ENCODE measurements at places on chromosomes 1 and 21.

- peak; percentile 13 for DNase-seq
Measured at GRCh38 chr21:31731056-31731856, 662 bp downstream of the SCAF4 start.

- no peak for DNase-seq
Measured at GRCh38 chr1:18734461-18735223, 104.0 kb downstream of the PAX7 start.

DNA sequence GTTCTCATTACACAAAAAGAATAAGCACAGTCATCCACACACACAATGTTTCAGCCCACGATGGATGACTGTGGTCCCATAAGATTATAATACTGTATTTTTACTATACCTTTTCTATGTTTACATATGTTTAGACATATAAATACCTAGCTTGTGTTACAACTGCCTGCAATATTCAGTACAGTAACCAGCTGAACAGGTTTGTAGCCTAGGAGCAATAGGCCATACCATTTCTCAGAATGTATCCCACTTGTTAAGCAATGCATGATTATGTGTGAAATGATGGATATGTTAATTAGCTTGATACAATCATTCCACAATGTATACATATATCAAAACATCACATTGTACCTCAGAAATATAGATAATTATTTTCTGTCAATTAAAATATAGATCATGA is 33.2 kb upstream of the SAMD13 start:
- DNase-seq, result no peak

- no peak for DNase-seq
Measured at GRCh38 chr1:67683766-67684525, 1.1 kb upstream of the GADD45A start.

- DNase-seq, result no peak
Measured at GRCh38 chr21:34878501-34878900, 170.6 kb downstream of the RUNX1 start.

DNA sequence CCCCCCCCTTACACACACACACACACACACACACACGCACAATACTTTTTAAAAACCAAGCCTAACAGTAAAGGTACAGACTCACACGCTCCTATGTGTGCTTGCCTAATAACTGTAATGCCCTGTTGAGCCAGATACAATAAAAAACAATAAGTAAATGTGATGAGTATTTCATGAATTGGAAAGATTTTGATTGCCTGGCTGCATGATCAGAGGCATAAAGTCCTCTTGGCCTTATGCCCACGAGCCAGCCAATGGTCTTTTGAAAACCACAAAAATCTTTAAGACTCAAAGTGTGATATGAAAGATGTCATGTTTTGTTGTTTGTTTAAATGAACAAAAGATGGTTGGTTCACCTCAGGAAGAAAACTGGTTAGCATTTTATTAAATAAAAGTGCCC is 441.9 kb upstream of the ZRANB2 start:
- no peak for DNase-seq

- no peak for DNase-seq
Measured at GRCh38 chr1:229340496-229340895, 2.4 kb downstream of the CCSAP start.

GRCh38 chr1:26858160-26858559 is 4.8 kb upstream of the SFN start:
- DNase-seq, result no peak

- no peak for DNase-seq
Measured at GRCh38 chr1:209134001-209134400, 449.5 kb upstream of the CAMK1G start.

GRCh38 chr1:64480999-64481772 is 11.3 kb downstream of the CACHD1 start:
- DNase-seq, result no peak

GRCh38 chr1:158969166-158969565 is 37.8 kb downstream of the PYHIN1 start:
- no peak for DNase-seq

GRCh38 chr1:208335371-208336136 is 91.4 kb upstream of the PLXNA2 start:
- no peak for DNase-seq

DNA sequence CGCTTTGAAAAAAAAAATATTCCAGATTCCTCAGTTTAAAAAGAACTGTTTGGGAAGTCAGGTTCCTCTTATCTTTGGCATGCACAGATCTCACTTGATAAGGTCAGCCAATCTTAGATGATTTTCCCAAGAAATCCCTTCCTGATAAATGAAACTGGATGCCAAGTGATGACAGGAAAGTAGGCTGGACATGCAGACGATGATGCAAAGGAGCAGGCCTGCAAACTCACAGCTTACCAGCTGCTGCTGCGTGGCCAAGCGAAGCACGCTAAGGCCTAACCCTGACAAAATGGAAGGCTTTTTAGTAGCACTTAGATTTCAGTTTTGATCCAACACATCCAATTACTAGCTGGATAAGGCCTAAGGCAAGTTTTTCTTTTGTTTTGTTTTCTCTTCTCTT is 10.1 kb downstream of the TADA1 start:
- no peak for DNase-seq

DNA sequence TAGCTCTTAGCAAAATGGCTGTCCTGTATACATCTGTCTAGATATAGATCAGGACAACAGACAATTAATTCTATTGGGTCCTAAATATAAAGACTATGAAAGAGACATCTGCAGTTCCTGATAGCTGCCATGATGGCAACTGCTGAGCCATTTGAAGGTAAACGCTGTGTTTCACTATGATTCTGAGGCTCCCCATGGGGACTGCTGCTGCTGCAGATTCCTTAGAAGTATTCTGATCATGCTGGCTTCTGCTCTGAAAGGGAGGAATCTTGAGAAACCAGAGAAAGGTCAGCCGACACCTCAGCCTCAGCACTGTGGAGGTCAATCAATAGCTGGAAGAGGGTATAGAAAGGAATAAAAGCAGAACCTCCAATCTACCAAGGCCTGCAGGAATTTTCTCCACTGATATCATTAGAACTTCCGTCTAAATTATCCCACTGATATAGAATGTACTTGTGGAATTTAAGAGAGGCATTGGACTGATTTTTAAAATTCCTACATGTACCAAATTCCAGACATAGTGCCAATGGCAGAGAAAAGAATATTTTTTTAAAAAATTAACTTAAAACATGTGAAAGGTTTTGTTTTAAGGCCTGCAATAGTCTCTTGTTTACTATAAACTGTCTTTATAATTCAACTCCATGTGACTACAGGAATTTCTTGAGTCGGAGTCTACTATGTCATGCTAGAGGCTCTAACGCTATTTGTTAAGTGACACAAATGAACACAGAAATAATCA is 53.2 kb downstream of the DDAH1 start:
- no peak for DNase-seq

DNA sequence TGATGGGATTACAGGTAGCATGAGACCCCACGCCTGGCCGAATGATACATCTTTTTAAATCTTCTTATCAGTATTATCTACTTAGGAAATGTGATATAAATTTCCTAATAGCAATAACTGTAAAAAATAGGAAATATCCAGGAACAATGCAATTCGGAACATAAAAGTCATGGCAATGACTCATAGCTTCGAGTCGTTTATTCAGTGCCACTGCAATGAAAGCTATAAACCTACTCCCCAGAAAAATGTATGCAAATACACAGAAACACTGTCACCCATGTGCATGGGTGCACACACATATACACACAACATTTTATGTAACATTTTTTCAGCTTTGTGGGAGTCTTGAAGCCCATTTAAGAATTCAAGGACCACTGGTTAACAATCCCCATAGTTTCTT is 194.6 kb downstream of the PATJ start:
- no peak for DNase-seq

DNA sequence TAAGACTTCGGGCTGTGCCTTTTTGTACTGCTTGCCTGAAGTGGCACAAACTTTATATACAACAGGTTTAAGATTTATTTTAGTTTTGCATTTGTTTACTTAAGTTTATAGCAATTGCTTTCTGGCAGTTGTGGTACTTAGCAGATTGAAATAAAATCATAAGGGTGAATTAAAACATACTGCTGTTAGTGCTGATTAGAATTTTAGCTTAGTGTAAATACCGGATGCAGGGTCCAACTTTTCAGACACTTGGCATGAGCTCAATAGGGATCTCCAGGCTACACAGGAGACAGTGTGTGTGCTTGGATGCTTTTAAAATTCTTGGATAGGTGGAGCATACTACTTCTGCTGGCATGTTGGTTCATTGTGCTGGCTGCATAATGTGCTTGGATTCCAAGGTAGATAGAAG is 159.6 kb downstream of the NFIA start:
- no peak for DNase-seq

DNA sequence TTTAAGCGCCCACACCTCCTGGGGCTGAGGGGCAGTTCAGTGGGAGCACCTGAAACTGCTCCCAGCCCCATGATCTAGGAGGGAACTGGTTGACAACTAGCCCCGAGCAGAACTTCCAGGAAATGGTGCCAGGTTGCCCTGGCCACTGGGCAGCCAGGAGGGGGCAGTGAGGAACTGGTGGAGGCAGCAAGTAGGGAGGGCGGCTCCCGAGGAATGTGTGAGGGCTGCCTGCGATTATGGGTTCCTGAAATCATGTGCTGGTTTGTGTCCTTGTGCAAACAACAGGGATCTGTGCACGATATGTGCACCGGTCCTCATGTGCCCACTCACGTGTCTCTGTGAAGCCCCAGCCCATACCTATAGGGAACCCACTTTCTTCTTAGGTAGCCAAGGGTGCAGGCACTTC is 9.9 kb downstream of the GPR3 start:
- DNase-seq, result peak; percentile 7

GRCh38 chr1:168861421-168862004 is 132.5 kb upstream of the DPT start:
- no peak for DNase-seq

DNA sequence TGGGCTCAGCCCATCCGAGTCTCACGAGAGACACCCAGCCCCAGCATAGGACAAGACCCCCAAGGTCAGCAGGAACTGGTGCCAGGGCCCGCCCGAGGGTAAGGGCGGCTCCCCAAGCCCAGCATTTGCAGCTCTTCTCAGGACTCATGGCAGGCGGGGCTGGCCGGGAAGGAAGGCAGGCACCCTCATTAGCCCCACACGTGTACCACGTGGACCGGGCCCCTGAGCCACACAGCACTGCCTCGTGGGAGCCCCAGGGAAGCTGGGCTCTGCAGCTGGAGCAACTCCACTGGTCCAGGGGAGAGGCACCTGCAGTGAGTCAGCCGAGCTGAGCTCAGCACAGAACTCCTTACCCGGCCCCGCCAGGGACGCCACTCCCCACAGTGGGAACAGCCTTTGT is 97.7 kb upstream of the IFFO2 start:
- DNase-seq, result no peak

- no peak for DNase-seq
Measured at GRCh38 chr1:116170721-116171589, 59.8 kb downstream of the MAB21L3 start.

- DNase-seq, result no peak
Measured at GRCh38 chr1:228318823-228319241, 87.8 kb downstream of the TRIM11 start.

- no peak for DNase-seq
Measured at GRCh38 chr1:5951846-5952410, 40.3 kb downstream of the NPHP4 start.

GRCh38 chr1:116257341-116257767 is 115.7 kb upstream of the ATP1A1 start:
- DNase-seq, result no peak

DNA sequence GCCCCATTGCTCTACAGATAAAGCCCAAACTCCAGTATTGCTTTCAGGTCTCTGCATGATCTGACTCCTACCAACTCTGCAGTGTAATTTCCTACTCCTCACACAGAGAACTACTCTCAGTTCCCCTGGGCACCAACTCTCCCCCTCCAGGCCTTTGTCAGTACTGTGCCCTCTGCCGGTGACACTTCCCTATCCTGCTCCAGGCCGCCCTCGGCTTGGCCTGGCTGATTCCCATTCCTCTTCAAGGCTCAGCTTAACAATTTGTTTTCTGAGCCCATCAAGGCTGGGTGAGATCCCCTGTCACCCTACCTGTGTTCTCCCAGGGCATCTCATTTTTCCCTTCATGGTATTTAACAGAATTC is 2.6 kb downstream of the SLAMF8 start:
- peak; percentile 74 for DNase-seq

GRCh38 chr1:89681045-89681729 is 48.3 kb downstream of the LRRC8C start:
- no peak for DNase-seq

- DNase-seq, result no peak
Measured at GRCh38 chr1:151702936-151703335, 13.7 kb downstream of the CELF3 start.

- no peak for DNase-seq
Measured at GRCh38 chr1:227945891-227946623, 1.7 kb downstream of the WNT9A start.

- no peak for DNase-seq
Measured at GRCh38 chr1:26831546-26832248, 5.2 kb downstream of the ZDHHC18 start.

- DNase-seq, result peak; percentile 36
Measured at GRCh38 chr1:156104065-156104810, 10.3 kb upstream of the LMNA start.

GRCh38 chr1:22184892-22185612 is 42.2 kb upstream of the WNT4 start:
- DNase-seq, result no peak

- DNase-seq, result no peak
Measured at GRCh38 chr1:25472471-25472870, 41.8 kb downstream of the MACO1 start.
